ENCODE measurements at places on chromosomes 3 and 15.

DNA sequence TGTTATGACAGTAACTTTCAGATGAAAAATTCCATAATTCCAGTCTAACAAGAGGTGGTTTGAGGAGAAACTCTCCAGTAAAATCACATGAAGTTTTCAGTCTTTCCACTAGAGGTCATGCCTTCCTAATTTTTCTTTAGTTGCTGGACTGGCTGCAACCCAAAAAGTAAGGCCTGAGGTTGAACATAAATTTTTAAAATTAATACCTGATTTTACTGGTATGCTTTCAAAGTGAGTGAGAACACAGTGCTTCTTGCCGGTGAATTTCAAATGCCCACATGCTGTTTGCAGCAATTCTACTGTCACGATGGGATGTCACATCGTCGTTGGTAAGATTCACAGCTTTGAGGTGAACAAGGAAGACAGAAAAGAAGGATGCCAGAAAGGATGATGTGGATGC is 89.0 kb upstream of the FGF12 start:
- no peak for DNase-seq

DNA sequence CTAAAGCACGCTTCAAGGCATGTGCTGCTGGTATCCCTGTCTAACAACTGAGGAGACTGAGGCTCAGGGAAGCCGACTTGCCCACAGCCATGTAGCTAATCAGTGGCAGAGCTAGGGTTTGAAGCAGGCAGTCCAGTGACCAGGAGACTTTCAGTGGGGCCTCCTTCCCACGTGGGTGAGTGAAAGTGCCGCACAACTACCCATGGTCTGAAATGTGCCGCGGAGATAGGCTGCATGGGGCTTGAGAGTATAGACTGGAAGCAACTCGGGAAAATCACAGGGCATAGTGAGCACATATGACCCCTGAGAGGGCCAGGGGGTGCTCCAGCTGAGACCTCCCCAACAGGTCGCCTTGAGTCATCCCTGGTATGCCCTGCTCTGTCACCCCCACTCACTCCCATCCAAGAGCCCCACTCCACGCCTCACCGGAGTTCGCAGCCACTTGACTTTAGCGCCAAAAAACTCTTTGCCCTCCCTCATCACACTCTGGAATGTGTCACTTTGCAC is 19.1 kb downstream of the FAM174B start:
- DNase-seq: no peak

DNA sequence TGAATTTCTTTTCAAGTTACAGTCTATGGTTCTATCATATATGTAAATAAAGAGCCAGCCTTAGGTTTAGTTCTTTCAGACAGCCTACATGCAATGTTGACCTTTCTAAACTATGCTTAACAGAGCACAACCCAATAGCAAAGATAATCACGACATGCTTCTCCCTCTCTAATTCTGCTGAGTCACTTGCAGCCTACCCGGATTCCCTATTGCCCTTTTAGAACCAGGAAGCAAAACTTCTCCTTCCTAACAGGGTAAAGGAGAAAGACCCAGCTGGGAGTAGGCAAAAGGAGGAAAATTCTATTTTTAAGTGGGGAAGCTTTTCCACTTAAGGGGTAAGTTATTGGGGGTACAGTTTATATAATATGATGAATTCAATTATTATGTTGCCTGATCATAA is 79.3 kb downstream of the SLC7A14 start:
- no peak for DNase-seq

- no peak for DNase-seq
Observed at GRCh38 chr3:114775395-114775794, 371.7 kb downstream of the ZBTB20 start.

DNA sequence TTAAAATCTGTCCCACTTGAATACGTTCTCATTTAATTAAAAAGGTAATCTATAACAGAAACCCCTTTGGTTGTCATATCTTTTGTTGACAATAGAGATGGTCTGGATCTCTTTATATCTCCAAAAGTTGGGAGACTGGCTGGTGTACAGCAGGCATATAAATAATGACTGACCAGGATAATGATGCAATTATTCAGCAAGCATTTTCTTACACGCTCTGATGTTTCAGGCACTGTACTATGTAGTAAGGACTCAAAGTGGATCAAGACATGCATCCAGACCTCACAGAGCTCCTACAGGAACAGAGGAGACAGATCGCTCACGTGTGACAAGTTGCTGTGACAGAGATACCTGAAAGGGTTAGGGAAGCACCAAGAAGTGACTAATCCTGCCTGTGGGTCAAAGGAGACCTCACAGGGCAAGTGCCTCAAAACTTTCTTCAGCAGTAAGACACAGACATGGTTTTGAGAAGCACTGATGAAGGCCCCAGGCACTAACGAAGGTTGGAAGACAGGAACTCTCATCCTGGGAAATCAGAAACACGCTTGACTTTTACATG is 25.7 kb downstream of the VPS39 start:
- DNase-seq: no peak

DNA sequence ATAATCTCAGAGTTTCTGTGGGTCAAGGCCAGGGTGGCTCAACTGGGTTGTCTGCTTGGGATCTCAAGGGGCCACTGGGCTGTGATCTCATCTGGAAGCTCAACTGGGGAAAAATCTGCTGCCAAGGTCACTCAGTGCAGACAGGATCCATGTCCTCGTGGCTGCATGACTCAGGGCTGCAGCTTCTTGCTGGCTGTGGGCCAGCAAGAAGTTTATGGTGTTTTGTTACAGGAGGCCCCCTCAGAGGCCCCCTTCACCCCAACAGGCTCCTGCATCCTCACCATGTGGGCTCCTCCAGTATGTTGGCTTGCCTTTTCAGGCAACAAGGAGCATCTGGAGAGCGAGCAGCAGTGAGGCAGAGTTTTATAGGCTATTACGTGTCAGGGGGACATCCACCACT is 14.6 kb downstream of the OCA2 start:
- no peak for DNase-seq

GRCh38 chr15:57045741-57046382 is 127.4 kb downstream of the TCF12 start:
- no peak for DNase-seq

- no peak for DNase-seq
Observed at GRCh38 chr3:129417326-129417725, 11.1 kb downstream of the EFCAB12 start.

DNA sequence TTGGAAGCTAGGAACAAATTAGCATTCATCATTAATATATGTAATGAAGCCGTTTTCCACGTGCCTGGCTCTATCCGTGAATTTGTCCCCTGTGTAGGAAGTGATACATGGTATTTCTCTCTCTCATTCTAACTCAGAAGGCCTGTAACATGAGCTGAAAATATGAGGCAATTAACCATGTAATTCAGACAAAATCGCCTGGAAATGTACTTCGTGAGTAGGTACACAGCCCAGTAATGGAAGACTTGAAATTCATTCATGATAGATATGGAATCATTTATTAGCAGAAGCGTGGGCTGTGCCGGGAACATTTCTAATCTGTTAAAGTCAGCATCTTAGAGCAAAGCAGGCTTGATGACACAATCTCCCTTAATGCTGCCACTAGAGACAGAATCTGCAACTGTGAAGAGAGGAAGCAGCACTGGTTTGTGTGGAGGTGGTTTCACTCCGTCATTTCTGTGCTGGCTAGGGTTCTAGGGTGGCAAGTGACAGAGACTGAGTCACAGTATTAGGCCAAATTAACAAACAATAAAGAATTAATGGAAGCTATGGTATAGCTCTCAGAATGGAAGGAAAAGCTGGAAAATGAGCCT is 225.0 kb upstream of the PROK2 start:
- DNase-seq: no peak

DNA sequence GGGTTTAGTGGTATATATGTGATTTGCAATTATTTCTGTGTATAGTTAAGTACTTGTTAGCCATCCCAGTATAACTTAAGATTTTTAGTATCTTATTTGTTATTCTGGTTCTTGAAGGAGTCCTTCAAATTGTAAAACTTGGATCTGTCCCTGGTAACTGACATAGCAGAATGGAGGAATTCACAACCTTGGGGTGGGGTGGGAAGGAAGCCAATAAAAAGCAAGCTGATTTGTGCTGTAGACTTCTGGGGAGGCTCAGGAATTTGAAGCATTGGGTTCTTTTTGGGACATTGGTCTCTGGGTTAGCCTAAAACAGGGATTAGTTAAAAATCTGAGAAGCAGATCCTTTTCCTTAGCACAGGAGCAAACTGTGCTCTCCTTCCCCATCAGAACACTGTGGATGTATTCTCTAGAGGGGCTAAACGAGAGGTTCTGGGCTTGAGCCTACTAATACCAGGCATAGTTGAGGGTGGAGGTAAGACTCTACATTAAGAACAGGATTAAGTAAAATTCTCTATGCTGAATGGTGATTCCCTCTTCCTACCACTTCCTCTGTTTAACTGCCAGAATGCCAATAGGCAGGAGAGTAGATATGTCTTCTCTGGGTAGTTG is 42.2 kb downstream of the GMPS start:
- DNase-seq: no peak

- no peak for DNase-seq
Observed at GRCh38 chr3:46613313-46614005, 1.1 kb downstream of the FAM240A start.

DNA sequence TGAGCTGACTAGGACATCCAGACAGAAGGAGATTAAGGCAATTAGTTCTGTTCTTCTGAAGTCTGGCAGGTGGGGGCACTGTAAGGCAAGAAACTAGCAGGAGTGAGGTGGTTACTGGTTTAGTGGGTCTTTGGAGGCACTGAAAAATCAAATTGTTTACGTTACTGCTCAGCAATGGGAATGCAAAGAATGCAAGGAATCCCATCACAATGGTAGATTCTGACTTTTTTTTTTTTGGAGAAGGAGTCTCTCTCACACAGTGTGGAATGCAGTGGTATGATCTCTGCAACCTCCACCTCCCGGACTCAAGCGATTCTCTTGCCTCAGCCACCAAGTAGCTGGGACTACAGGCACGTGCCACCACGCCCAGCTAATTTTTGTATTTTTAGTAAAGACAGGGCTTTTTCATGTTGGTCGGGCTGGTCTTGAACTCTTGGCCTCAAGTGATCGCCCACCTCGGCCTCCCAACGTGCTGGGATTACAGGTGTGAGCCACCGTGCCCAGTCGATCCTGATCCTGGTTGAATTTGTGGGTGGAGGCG is 16.4 kb downstream of the FAM107A start:
- peak; percentile 47 for DNase-seq

GRCh38 chr3:135249186-135249585 is 454.1 kb downstream of the EPHB1 start:
- DNase-seq: no peak

DNA sequence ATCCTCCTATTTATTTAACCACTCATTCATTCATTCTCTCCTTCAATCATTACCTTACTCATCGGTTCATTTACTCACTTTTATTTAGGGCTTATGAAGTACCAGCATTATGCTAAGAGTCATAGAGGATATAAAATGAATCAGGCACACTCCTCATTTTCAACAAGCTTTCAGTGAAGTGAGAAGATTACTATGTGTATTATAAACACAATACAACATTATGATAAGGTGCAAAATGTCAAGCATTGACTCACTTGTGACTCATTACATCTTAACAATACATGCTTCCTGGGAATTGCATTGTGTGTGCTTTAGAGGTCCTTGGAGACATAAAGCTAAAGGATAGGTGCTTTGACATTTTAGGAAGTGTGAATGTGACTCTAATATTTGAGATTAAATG is 60.4 kb downstream of the PLAAT1 start:
- DNase-seq: no peak

GRCh38 chr3:172185907-172186306 is 146.5 kb downstream of the FNDC3B start:
- DNase-seq: no peak

- no peak for DNase-seq
Observed at GRCh38 chr15:68679161-68679560, 100.4 kb downstream of the CORO2B start.

DNA sequence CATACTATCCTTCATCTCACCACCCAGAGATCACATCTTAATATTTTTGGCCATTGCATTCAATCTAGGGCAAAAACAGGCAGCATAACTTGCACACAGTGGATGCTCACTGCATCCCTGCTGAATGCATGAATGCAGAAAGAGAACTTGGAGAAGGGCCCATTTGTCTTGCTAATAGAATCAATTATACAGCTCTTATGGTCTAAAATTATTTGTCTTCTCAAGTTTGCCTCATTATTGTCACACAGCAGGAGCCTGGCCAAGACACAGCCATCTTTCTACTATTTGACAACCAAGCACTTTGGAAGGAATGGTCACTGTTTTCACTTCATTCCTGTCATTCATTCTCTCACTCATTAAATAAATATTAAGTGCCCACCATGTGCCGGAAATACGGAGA is 1.2 kb upstream of the ARHGEF26 start:
- no peak for DNase-seq

DNA sequence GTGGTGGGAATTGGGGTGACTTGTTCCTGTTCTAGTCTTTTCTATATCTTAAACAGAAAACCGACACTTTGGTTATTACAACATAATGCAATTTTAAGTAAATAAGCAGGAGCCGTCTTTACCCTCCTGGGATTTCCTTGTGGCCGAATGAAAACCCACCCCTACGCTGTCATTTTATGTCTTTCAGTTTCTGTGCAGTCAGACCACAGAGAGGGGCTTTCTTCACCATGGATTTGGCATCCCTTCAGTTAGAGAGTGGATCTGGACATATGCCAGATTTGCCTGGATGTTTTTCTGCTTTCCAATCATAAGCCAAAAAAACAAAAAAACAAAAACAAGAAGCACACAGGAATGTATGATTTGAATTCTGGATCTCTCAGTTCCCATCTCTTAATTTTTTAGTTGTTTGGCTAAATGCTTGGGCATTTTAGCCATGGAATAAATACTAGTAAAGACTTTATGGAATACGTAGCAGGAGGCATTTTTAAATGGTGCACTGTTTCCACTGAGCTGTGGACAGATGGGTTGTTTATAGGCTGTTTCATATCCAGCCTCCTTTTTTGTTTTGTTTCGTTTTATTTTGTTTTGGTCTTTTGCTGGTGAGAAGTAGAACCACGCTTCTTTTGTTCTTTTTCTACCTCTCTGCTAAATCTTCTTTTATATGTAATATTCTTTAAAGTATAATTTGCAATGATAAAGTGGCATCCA is 272.9 kb downstream of the FEZF2 start:
- DNase-seq: no peak
